ENCODE measurements at places on chromosomes 2 and 18.

DNA sequence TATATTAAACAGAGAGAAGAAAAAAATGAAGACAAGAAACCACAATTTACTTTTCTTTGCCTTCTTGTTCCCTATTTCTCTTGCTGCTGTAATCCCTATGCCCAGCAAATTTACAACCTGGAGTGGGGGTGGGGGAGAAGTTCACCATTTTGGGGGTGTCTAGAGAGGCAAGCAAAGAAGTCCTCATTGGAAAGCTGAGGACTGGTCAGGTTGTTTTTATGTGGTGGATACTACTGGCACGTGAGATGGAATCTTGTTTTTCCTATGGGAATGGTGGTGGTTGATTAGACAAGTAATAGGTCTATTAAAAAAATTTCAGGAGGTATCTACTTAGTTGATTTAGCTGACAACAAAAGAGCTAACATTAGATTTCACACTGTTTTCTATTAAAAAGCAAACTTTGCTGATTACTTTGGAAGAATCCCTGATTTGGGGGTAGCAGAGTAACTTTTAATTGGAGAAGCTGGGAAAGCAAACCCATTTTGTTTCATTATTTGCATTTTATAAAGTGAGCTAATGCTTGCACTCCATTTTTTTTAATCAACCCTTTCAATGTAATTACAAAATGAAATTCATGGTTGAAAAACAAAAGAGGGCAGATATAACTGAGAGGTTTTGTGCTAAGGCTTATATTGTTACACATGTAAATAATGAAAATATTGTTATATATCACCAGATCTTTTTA is 6.0 kb downstream of the POU3F3 start:
- no peak for DNase-seq
- no peak overlapping the region for H3K27ac ChIP-seq
- peaks cover 13% of the 10 kb centered on the region for H3K4me1 ChIP-seq
- H3K27me3 ChIP-seq, result peaks cover 64% of the 10 kb centered on the region
- H3K4me3 ChIP-seq, result no peak overlapping the region

GRCh38 chr2:237616734-237617586 is 10.4 kb upstream of the LRRFIP1 start:
- peaks cover 4% of the 10 kb centered on the region for H3K36me3 ChIP-seq
- H3K27me3 ChIP-seq, result no peaks in the 10 kb centered on the region
- peak overlapping the region; percentile 80 for H3K4me3 ChIP-seq
- H3K27ac ChIP-seq, result peak overlapping the region; percentile 85
- peaks cover 20% of the 10 kb centered on the region for H3K4me1 ChIP-seq

GRCh38 chr2:212364112-212364985 is 174.3 kb downstream of the ERBB4 start:
- H3K27me3 ChIP-seq, result no peaks in the 10 kb centered on the region
- H3K4me1 ChIP-seq, result no peaks in the 10 kb centered on the region
- H3K36me3 ChIP-seq, result no peaks in the 10 kb centered on the region
- no peak overlapping the region for H3K27ac ChIP-seq
- H3K4me3 ChIP-seq, result no peak overlapping the region

DNA sequence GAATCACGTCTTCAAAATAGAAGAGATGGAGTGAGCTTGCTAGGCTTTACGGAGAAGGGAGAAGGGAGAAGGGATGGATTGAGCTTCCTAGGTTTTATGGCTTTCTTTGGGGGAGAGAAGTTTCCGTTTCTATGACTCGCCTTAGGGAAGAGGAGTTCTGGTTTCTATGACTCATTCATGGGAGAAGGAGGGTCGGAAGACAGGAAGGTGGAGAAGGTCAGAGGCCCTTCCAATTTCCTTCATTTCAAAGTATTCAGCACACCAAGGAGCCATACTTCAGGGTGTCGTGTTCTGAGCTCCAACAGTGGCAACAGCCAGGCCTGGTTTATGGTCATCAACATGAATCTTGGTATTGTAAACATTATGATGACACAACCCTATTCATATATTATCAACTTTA is 284.7 kb upstream of the VWC2L start:
- H3K27me3 ChIP-seq, result no peaks in the 10 kb centered on the region
- no peak for DNase-seq
- no peaks in the 10 kb centered on the region for H3K36me3 ChIP-seq

- DNase-seq, result no peak
- no peak overlapping the region for H3K27ac ChIP-seq
- no peaks in the 10 kb centered on the region for H3K36me3 ChIP-seq
- H3K4me3 ChIP-seq, result no peak overlapping the region
These were observed 58.8 kb upstream of the HAAO start for GRCh38 chr2:42851186-42851585.

- no peaks in the 10 kb centered on the region for H3K27me3 ChIP-seq
- no peak overlapping the region for H3K4me3 ChIP-seq
- H3K4me1 ChIP-seq, result no peaks in the 10 kb centered on the region
- DNase-seq, result no peak
- no peak overlapping the region for H3K27ac ChIP-seq
- H3K36me3 ChIP-seq, result no peaks in the 10 kb centered on the region
These were observed 277.9 kb downstream of the DCC start for GRCh38 chr18:52617931-52618330.

GRCh38 chr2:15311201-15311907 is 249.8 kb downstream of the NBAS start:
- H3K4me3 ChIP-seq, result no peak overlapping the region
- H3K27me3 ChIP-seq, result no peaks in the 10 kb centered on the region
- peak overlapping the region; percentile 29 for H3K27ac ChIP-seq
- peaks cover 5% of the 10 kb centered on the region for H3K36me3 ChIP-seq

GRCh38 chr2:108978709-108979111 is 10.3 kb downstream of the EDAR start:
- no peak overlapping the region for H3K4me3 ChIP-seq
- DNase-seq, result no peak
- no peak overlapping the region for H3K27ac ChIP-seq

DNA sequence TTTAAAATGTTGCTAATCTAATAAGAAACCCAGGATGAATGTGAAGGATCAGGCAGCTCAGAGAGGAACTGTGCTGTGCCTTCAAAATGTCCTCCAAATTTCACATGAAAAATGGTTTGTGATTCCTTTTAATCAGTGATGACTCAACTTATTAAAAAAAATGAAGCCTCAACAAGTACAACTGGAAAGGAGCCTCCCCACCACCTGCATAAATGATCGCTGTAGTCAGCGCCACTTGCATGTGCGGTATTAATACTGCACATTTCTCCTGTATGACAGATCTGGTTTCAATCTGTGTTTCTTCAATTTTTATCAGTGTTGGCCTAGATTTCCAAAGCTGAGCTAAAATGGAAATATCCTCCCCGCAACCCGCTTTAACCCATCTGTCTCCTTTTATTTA is 115.0 kb upstream of the TMEM200C start:
- H3K27me3 ChIP-seq, result no peaks in the 10 kb centered on the region
- no peak overlapping the region for H3K27ac ChIP-seq
- no peak overlapping the region for H3K4me3 ChIP-seq
- H3K36me3 ChIP-seq, result no peaks in the 10 kb centered on the region
- no peak for DNase-seq

- peaks cover 55% of the 10 kb centered on the region for H3K27me3 ChIP-seq
- H3K4me3 ChIP-seq, result peak overlapping the region; percentile 77
- H3K4me1 ChIP-seq, result peaks cover 4% of the 10 kb centered on the region
- DNase-seq, result peak; percentile 71
- no peaks in the 10 kb centered on the region for H3K36me3 ChIP-seq
These were observed 55.7 kb downstream of the CD8B2 start for GRCh38 chr2:106542746-106543359.

GRCh38 chr18:54822872-54823845 is 5.1 kb upstream of the RAB27B start:
- H3K4me1 ChIP-seq, result peaks cover 4% of the 10 kb centered on the region
- H3K4me3 ChIP-seq, result no peak overlapping the region
- DNase-seq, result no peak
- H3K27me3 ChIP-seq, result peaks cover 7% of the 10 kb centered on the region
- no peak overlapping the region for H3K27ac ChIP-seq
- no peaks in the 10 kb centered on the region for H3K36me3 ChIP-seq

GRCh38 chr2:152280780-152281179 is 54.2 kb upstream of the FMNL2 start:
- peaks cover 2% of the 10 kb centered on the region for H3K36me3 ChIP-seq
- H3K27me3 ChIP-seq, result peaks cover 26% of the 10 kb centered on the region
- H3K4me1 ChIP-seq, result peaks cover 2% of the 10 kb centered on the region
- no peak overlapping the region for H3K4me3 ChIP-seq
- DNase-seq, result no peak

GRCh38 chr2:143451642-143452281 is 322.5 kb downstream of the ARHGAP15 start:
- H3K27ac ChIP-seq, result peak overlapping the region; percentile 72
- H3K27me3 ChIP-seq, result no peaks in the 10 kb centered on the region
- H3K4me3 ChIP-seq, result peak overlapping the region; percentile 7
- no peak for DNase-seq

DNA sequence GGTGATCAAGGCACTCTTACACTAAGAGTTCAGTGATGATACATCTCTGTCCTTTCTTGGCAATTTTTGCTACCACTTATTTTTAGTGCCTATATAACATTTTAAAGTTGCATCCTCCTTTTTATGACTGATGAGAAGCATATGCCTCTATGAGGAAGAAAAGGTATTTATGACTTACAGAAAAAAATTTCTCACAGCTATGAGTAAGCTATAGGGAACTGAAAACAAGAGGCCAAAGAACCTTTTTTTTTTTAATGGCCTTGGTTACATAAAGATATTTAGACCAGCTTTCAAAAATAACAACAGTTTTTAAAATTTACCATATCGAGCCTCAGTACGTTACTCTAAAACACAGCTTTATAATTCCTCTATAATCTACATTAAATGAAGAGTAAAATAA is 21.3 kb downstream of the MBD5 start:
- no peak for DNase-seq
- H3K27ac ChIP-seq, result no peak overlapping the region
- H3K4me1 ChIP-seq, result peaks cover 11% of the 10 kb centered on the region

GRCh38 chr2:39436592-39437521 is at the start of gene MAP4K3:
TSS of gene MAP4K3 (minus strand) at chr2:39437285. CDS start at chr2:39436987, 298 bp downstream.
- peak within 1 kb of the TSS; percentile 91 for H3K4me3 ChIP-seq
- no peaks in the 10 kb centered on the region for H3K27me3 ChIP-seq
- H3K4me1 ChIP-seq, result peaks cover 39% of the 10 kb centered on the region
- H3K27ac ChIP-seq, result peak within 1 kb of the TSS; percentile 74
- DNase-seq, result peak; percentile 36

DNA sequence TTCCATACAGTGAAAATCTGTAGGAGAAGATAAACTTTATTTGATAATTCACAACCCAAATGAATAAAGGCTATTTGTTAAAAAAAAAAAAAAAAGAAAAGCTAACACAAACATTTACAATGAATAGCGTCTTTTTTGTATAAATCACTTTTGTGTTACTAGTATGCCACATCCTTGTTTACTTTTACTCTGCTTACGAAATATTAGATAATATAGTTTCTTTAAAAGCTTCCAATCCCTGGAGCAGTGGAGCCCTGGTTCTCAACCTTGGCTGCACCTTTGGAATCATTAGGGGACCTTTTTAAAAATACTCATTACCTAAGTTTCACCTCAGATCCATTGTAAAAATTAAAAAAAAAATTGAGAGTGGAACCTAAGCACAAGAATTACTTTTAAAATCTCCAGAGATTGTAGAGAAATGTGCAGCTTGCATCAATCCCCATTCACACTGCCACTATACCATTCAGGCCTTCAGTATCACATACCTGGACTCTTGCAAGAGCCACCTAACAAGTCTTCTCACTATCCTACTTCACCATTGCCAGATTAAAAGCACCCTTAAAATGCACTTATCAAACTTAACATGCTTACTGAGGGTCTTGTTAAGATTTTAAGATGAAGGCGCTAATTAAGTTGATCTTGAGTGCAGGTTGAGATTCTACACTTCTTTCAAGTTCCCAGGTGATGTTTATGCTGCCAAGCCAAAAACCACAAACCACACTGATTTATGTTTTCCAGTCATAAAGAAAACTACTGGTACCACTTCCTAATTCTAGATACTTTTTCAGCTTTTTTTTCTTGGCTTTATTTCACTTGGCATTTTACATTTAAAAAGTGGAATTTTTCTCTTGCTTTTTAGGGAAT is 59.7 kb upstream of the ZC3H15 start:
- H3K4me3 ChIP-seq, result no peak overlapping the region
- peak overlapping the region; percentile 54 for H3K27ac ChIP-seq
- H3K4me1 ChIP-seq, result peaks cover 8% of the 10 kb centered on the region
- no peaks in the 10 kb centered on the region for H3K27me3 ChIP-seq
- DNase-seq, result no peak
- no peaks in the 10 kb centered on the region for H3K36me3 ChIP-seq

DNA sequence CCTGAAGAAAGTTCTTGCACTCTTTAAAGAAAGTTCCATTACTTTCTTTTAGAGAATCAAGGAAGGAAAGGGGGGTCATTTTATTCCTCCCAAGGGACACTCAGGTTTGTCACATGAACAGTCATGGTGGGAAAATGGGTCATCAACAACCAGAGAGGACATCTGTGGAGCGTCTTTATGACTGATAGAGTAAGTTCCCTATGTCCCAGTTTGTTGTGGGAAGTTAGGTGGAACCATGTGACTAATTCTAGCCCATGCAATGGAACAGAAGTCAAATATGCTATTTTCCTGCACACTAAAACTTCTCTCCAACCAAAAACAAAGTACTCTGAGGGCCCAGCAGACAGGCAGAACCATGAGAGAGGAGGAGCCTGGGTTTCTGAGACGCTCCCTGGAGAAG is 165.6 kb upstream of the SERTAD2 start:
- peak overlapping the region; percentile 77 for H3K4me3 ChIP-seq
- no peaks in the 10 kb centered on the region for H3K36me3 ChIP-seq
- no peak for DNase-seq
- H3K4me1 ChIP-seq, result peaks cover 11% of the 10 kb centered on the region

GRCh38 chr18:48136827-48137373 is 206.4 kb upstream of the SMAD2 start:
- H3K27me3 ChIP-seq, result peaks cover 60% of the 10 kb centered on the region
- H3K4me3 ChIP-seq, result peak overlapping the region; percentile 76
- DNase-seq, result no peak
- peaks cover 4% of the 10 kb centered on the region for H3K36me3 ChIP-seq
- H3K4me1 ChIP-seq, result peaks cover 21% of the 10 kb centered on the region
- H3K27ac ChIP-seq, result peak overlapping the region; percentile 16

GRCh38 chr2:134144651-134145050 is 109.2 kb upstream of the MGAT5 start:
- H3K36me3 ChIP-seq, result peaks cover 9% of the 10 kb centered on the region
- H3K4me1 ChIP-seq, result peaks cover 71% of the 10 kb centered on the region
- no peak for DNase-seq
- H3K27me3 ChIP-seq, result no peaks in the 10 kb centered on the region
- no peak overlapping the region for H3K4me3 ChIP-seq

DNA sequence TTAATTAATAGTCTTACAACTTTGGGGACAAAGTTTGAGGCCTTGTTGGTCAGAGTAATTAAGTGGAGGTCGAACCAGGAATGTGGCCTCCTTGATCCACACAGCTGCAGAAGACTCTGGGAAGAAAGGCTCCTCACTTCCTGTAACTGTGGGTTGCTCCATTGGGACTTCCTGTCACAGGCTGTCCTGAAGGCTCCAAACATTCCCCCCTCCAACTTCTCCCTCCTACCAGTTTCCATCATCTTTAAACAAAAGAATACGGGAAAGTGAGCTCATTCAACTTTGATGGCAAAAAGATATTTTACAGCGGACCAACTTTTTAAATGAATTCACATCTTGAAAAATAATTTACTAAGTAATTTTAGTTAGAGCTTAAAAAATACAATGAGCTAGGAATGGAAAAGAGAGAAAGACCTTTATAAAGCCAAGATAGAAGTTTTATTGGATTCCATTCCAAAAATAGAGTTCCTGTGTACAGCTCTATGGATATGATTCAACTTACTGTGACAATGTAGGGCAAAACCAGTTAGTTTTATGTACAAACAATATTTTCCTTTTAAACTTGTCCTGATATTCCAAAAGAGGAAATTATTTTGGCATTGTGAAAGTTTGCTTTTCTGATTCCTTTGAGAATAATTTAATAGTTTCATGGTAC is 212.0 kb upstream of the NABP1 start:
- no peak for DNase-seq
- H3K36me3 ChIP-seq, result no peaks in the 10 kb centered on the region
- peaks cover 10% of the 10 kb centered on the region for H3K27me3 ChIP-seq
- H3K4me1 ChIP-seq, result no peaks in the 10 kb centered on the region
- no peak overlapping the region for H3K27ac ChIP-seq
